Thyroid gland (tissue), 4 donors: ENCODE measurements at places on chromosomes 3 and 15.

DNA sequence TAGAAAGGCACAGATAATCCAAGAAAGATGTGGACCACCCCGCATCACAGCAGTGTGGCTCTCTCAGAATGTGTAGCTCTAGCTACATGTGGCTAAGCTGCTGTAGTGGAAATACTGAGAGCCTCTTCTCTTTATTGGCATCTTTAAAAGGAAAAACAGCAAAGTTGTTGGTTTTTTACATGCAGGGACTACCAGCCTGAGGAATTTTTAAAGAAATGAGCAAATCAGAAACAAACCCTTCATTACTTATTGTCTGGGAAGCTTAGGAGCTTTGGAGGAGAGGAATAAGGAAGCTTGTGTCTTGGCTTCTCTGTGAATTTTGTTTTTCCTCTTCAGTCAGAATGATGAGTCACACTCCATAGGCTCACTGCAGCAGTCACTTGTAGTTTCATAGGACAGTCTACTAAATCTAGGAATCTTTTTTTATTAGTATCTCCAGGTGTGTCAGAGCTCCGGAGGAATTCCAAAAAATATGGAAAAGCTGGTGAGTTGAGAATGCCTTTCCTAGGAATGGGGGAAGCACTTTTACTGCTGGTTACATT, 27.5 kb downstream of the POLG start:
- no peak overlapping the region for H3K4me3 ChIP-seq
- no peaks in the 10 kb centered on the region for H3K27me3 ChIP-seq

GRCh38 chr3:113231391-113231790, 20.0 kb downstream of the BOC start:
- peaks cover 46% of the 10 kb centered on the region for H3K4me1 ChIP-seq
- no peak overlapping the region for H3K27ac ChIP-seq
- H3K4me3 ChIP-seq: no peak overlapping the region

GRCh38 chr3:108662142-108662738, 72.7 kb downstream of the DZIP3 start:
- no peak overlapping the region for H3K4me3 ChIP-seq
- peak; percentile 7 for DNase-seq
- H3K4me1 ChIP-seq: no peaks in the 10 kb centered on the region

DNA sequence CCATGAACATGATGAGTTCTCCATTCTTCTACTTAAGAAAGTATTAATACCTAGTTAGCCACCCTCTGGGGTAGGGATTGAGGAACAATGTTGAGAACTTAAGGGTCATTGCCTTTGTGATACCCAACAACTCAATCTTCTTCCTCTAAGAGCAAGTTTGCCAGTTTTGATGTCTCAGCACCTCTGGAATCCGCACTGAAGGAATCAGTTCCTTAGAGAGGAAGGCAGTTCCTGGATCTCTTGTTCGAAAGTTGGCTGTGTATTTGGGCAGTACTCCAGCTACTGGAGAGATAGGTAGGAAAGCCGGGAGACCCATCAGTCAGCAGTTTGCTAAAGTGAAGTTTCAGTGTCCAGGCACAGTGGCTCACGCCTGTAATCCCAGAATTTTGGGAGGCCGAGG, 35.6 kb upstream of the MTHFS start:
- H3K36me3 ChIP-seq: no peaks in the 10 kb centered on the region
- no peak overlapping the region for H3K27ac ChIP-seq
- H3K27me3 ChIP-seq: no peaks in the 10 kb centered on the region
- DNase-seq: no peak

GRCh38 chr3:178255315-178255714, 280.9 kb upstream of the KCNMB2 start:
- H3K4me3 ChIP-seq: no peak overlapping the region
- H3K36me3 ChIP-seq: no peaks in the 10 kb centered on the region
- DNase-seq: no peak
- H3K4me1 ChIP-seq: no peaks in the 10 kb centered on the region
- no peaks in the 10 kb centered on the region for H3K27me3 ChIP-seq

- peaks cover 57% of the 10 kb centered on the region for H3K4me1 ChIP-seq
- peak overlapping the region; percentile 83 for H3K27ac ChIP-seq
These were observed 818 bp downstream of the PPP1R2 start for GRCh38 chr3:195542316-195542697.

- no peaks in the 10 kb centered on the region for H3K36me3 ChIP-seq
- H3K4me3 ChIP-seq: no peak overlapping the region
- DNase-seq: no peak
These were observed 1328.9 kb downstream of the ROBO2 start for GRCh38 chr3:78368636-78369345.

- no peaks in the 10 kb centered on the region for H3K4me1 ChIP-seq
- no peak overlapping the region for H3K27ac ChIP-seq
- DNase-seq: no peak
- H3K36me3 ChIP-seq: no peaks in the 10 kb centered on the region
- no peaks in the 10 kb centered on the region for H3K27me3 ChIP-seq
- no peak overlapping the region for H3K4me3 ChIP-seq
These were observed 136.0 kb upstream of the CFAP20DC start for GRCh38 chr3:59185591-59186369.

DNA sequence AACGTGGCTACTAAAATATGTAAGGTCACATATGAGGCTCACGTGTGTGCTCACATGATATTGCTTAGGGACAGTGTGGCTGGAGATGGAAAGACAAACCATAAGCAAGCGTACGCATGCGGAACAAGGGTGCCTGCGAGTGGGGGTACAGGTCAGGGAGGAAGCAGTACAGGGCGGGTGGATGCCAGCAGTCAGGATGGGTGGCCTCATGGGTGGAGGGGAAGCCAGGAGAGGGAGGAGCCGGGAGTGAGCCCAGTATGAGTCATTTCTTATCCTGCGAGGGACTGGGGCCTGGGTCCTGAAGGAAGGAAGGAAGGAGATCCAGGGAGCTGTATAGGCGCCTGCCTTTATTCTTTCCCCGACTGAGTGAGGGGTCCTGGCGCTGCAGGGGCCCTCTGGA, 42.0 kb upstream of the CGNL1 start:
- no peak overlapping the region for H3K4me3 ChIP-seq
- H3K27me3 ChIP-seq: no peaks in the 10 kb centered on the region
- no peaks in the 10 kb centered on the region for H3K4me1 ChIP-seq
- no peaks in the 10 kb centered on the region for H3K36me3 ChIP-seq
- no peak overlapping the region for H3K27ac ChIP-seq
- no peak for DNase-seq

- no peaks in the 10 kb centered on the region for H3K4me1 ChIP-seq
- DNase-seq: no peak
- no peaks in the 10 kb centered on the region for H3K27me3 ChIP-seq
- H3K27ac ChIP-seq: no peak overlapping the region
- no peaks in the 10 kb centered on the region for H3K36me3 ChIP-seq
- H3K4me3 ChIP-seq: no peak overlapping the region
These were observed 892.7 kb upstream of the ALCAM start for GRCh38 chr3:104474011-104474410.

DNA sequence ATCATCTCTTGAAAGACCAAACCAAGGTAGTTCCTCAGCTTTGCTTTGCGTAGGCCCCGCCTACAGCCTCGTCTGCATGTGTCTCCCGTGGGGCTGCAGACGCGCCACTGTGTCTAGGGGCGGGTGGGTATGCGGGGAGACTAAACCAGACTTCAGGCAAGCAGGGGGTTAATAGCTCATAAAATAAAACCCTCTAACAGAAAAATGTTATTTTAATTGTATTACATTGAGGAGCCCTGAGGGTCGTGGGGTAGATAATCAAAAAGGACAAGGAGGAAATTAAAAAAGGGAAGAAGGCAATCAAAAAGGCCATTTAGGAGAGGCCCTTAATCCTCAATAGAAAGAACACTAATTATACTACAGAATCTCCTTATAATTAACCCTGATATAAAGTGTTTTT, 247.6 kb upstream of the ICE2 start:
- peaks cover 16% of the 10 kb centered on the region for H3K4me1 ChIP-seq
- no peaks in the 10 kb centered on the region for H3K27me3 ChIP-seq
- no peaks in the 10 kb centered on the region for H3K36me3 ChIP-seq
- no peak for DNase-seq
- no peak overlapping the region for H3K4me3 ChIP-seq

DNA sequence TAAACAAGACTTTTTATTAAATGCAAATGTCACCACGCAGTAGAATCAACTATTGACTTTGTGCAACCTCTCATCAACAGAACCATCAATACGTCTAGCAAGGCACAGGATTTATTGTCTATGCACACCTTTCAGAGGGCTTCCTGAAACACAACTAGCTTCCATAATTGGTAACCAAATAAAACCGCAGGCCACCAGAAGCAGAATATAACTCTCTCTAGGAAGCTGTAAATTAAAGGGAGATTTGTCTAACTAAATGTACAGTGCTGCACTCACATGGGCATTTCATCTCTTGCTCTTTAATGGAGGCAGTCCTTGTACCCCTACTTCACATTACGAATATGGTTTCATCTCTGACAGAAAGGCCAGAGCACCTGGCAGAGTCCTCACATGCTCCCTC, 93.0 kb downstream of the FHIT start:
- H3K27ac ChIP-seq: no peak overlapping the region
- DNase-seq: no peak
- H3K27me3 ChIP-seq: no peaks in the 10 kb centered on the region
- peaks cover 4% of the 10 kb centered on the region for H3K4me1 ChIP-seq

GRCh38 chr3:112773864-112774263, 72.8 kb downstream of the CD200R1L start:
- H3K27ac ChIP-seq: no peak overlapping the region
- H3K4me3 ChIP-seq: no peak overlapping the region

DNA sequence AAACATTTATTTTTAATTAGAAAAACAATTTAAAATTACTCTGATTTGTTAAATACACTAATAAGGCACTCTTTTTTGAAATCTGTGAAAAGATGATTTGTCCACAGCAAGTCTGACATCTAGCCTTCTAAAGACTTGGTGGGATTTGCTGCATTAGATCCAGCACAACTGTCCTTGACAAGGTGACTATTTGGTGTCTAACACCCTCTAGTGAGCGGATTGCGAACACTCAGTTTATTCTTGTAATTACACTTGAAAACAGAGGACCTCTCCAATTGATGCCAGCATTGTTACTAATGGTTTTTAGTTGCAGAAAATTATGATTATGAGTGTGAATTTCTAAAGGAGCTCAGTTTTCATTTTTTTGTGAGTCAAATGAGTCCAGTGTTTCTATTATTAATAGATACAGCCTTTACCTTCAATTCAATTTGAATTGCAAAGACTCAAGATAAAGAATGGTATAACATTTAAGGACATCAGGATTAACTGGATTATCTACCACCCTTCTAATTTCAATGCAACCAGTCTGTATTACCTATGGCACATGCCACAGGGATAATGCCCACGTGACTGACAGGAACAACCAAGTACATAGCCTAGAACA, 29.7 kb upstream of the STRIT1 start:
- DNase-seq: peak; percentile 33
- no peaks in the 10 kb centered on the region for H3K4me1 ChIP-seq
- no peak overlapping the region for H3K27ac ChIP-seq
- no peaks in the 10 kb centered on the region for H3K27me3 ChIP-seq
- H3K4me3 ChIP-seq: no peak overlapping the region

- H3K27ac ChIP-seq: no peak overlapping the region
- no peaks in the 10 kb centered on the region for H3K27me3 ChIP-seq
- H3K4me1 ChIP-seq: peaks cover 7% of the 10 kb centered on the region
- no peaks in the 10 kb centered on the region for H3K36me3 ChIP-seq
- no peak overlapping the region for H3K4me3 ChIP-seq
These were observed 19.2 kb downstream of the ANKDD1A start for GRCh38 chr15:64930778-64931371.

DNA sequence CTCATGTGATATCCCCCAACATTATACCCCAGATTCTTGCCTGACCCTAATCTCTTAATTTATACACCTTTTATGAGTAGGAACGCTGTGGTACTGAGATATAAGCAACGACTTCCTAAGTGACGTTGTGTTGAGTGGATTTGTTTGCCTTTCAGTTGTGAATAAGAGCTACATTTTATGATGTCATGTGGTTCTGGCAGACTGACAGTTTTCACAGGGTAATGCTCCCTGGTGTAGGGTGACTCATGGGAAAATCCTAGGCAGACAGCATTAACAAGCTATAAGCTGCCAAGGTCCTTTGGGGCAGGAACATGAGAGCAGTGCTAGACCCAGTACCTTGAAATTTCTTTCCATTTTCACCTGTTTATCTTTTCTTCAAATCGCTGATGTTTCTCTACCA, 11.2 kb downstream of the C3orf52 start:
- no peak overlapping the region for H3K4me3 ChIP-seq
- DNase-seq: peak; percentile 31
- no peaks in the 10 kb centered on the region for H3K36me3 ChIP-seq
- H3K4me1 ChIP-seq: peaks cover 10% of the 10 kb centered on the region

DNA sequence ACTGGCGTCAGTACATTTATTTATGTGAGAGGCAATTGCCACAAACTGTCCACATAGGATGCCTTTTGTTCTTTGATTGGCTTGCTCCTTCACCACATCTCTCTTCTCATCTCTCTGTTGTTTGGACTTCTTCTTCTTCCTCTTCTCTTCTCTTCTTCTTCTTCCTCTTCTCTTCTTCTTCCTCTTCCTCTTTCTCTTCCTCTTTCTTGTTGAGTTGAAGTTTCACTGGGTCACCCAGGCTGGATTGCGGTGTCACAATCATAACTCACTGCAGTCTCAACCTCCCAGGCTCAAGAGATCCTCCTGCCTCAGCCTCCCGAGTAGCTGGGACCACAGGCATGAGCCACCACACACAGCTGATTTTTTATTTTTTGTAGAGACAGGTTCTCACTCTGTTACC, 67.7 kb upstream of the GSK3B start:
- H3K27me3 ChIP-seq: no peaks in the 10 kb centered on the region
- H3K27ac ChIP-seq: no peak overlapping the region
- no peaks in the 10 kb centered on the region for H3K4me1 ChIP-seq
- H3K4me3 ChIP-seq: no peak overlapping the region

DNA sequence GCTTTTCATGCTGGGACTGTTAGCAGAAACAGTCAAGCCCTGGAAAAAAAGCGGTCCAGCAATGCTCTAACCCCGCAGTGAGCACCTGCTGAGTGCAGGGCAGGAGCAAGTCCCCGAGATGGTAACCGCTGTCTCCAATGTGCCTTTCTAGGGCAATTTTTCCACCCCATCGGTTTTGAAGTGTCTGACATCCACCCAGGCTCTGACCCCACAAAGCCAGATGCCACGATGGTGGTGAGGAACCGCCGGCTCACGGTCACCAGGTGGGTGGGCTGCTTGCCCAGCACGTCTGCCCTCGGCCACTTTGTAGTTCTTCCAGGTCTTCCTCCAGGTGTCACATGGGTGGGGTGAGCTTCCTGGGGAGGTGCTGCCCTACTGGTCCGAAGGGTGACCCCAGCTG, 3.2 kb upstream of the ITIH3 start:
- no peaks in the 10 kb centered on the region for H3K27me3 ChIP-seq
- no peak overlapping the region for H3K4me3 ChIP-seq
- no peaks in the 10 kb centered on the region for H3K4me1 ChIP-seq
- DNase-seq: no peak
- H3K27ac ChIP-seq: no peak overlapping the region

DNA sequence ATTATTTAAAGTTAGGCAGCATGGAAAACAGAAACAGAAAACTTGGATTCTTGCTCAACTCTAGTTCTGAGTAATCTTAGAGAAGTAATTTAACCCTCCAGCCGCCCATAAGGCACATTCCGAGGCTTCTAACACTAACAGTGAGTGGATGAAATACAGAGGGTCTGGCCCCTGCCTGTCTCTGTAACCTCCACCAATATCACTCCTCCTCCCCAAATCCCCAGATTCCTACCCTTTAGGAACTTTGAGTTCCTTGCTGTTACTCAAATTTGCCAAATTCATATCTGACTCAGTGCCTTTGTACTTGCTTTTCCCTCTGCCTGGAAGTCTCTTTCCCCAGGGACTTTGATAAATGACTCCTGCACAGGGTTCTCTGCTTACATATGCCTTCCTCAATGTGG, 112.5 kb upstream of the TGFBR2 start:
- H3K36me3 ChIP-seq: no peaks in the 10 kb centered on the region
- no peaks in the 10 kb centered on the region for H3K4me1 ChIP-seq
- H3K4me3 ChIP-seq: no peak overlapping the region
- H3K27ac ChIP-seq: peak overlapping the region; percentile 64
- H3K27me3 ChIP-seq: no peaks in the 10 kb centered on the region
